Activated T-helper 1 cell treated with anti-CD3 and anti-CD28 coated beads, Interleukin-2, amount 50 U/mL, for 16 hours (primary cell): ENCODE measurements at places on chromosomes 2 and 18.

DNA sequence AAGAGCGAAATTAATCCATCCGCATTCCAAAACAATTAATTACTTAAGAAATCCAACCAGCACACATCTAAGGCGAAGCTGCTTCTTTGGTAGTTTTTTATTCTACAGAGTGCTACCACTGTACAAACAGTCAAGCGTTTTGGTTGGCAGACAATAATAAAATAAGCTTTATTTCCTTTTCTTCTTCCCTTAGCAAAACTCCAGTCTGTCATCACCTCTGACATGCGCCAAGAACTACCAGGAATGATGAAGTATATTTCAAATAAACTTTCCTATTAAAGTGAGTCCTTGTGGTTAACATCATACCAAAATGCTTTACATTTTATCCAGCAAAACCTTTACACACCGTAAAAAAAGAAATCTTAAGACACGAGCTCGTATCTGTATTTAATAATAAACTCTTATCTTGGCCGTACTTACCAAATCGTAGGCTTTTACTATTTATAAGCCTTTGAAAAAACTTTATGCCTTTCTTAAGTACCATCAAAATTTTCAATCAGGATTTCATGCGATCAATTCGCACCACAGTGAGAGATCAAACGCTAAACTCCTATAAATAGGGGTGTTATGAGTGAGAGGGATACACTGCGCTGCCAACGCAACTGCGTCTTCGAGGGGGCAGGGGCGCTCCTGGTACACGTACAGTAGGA is 1.3 kb downstream of the ATL2 start:
- DNase-seq = no peak

DNA sequence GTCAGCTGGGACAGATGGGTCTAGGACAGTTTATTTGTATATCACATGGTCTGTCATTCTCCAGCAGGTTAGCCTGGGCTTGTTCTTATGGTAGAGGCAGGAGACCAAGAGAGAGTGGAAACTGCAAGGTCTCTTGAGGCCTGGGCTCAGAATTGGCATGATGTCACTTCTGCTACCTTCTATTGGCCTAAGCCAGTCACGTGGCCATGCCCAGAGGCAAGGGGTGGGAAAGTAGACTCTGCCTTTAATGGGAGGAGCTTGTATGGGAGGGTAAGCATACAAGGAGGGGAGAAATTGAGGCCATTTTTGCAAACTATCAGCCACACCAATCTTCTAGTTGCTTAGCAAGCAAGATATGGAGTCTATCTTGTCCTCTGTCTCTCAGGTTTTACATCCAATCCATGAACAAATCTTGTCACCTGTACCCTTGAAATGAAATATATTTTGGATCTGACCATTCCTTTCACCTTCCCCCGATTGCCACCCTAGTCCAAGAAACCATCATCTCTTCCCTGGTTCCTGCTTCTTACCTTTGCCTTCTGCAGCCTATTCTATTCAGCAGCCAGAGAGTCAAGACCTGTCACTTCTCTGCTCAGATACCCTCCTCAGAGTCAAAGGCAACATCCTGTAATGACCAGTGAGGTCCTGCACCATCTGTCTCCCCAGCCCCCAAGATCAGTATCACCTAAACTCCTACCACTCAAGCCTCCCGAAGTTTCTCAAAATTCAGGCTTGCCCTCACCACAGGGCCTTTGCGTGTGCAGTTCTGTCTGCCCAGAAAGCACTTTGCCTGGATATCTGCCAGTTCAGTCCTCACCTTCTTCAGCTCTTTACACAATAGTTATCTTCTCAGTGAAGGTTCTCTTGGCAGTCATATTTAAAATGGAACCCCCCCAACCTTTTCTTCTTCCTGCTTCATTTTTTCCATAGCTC is 240.0 kb downstream of the LOXHD1 start:
- no peak for DNase-seq

GRCh38 chr2:100629309-100629708 is 66.5 kb downstream of the PDCL3 start:
- DNase-seq = no peak

GRCh38 chr2:25145803-25146202 is 22.6 kb downstream of the POMC start:
- no peak for DNase-seq

DNA sequence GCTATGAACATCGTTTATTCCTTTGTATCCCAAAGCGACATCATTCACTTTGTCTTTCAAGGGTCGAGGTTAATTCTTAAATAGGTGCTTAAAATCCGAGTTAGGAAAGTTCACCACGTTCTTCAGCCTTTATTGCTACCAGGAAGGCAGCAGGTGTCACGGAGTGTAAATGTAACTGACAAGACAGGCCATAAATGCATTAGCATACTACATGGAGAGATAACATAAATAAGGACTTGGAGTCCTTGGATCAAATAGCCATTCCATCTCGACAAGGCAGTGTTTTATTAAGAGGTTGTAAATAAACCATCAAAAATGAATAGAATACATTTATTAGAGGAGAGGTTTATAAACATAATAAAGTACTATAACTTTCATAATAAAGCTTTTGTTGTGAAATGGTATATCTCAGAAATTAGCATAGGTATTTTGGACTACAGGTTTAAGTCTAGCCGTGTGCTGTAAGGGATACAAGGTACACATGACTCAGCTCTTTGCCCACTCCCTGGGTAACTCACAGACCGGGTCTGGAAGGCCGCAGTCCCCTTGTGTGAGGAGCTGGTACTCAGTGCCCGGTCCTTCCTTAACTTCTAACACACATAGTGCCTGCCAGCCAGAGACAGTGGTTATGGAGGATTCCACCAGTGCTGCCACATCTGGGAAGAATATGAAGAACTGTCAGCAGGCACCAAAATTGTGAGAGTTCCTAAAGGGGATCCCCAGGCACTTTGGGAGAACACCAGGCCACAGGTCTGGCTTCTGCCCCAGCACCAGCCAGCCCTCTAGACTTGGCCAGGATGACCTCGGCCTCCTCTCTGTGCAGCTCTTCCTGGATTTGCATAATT is 29.4 kb downstream of the CAPN13 start:
- no peak for DNase-seq

GRCh38 chr2:64485331-64485730 is 31.4 kb downstream of the LGALSL start:
- DNase-seq = no peak

DNA sequence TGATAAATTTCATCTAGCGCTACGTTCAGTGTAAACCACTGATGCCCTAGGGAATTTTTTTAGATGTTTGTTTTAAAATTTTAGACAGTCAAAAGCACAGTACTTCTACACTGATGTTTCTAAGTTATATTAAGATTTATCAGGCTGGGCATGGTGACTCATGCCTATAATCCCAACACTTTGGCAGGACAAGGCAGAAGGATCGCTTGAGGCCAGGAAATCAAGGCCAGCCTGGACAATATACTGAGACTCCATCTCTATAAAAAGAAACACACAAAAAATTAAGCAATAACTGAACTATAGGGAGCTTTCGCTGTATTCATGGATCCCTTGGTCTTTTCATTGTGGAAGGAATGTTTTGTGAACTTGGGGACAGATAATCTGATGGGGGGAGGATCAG is 50.6 kb upstream of the MAPRE2 start:
- DNase-seq = no peak

DNA sequence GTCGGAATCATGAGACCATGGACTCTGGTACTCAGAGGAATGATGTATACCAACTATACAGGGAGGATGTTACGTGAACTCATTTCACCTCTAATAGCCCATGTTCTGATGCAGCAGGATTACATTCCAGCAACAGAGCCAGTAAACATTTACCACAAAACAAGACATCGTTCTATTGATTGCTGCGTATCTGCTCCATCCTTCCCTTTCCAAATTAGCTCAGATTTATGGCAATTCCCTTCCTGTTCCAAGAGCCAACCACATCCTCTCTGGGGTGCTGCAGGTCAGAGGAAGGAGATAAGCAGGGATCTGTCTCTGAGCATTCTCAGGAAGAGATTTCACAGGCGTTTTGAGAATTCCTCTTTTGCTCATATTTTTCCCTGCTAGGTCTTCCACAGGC is 98.3 kb downstream of the KLF7 start:
- no peak for DNase-seq

DNA sequence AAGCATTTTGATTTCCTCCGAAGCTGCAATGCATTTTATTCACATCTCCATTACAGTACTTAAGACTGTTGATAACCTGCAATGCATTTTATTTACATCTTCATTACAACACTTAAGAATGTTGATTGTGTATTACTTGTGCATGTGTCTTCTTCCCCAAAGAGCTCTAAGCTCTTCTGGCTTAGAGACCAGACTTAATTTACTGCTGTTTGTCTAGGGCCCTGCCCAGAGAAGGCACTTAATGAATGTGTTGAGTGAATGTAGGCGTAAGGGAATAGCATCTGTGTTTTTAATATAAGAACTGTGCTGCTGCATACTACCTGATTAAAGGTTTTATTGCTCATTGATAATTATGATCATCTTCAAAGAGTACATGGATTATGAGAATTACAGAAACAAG is 295.6 kb downstream of the ZNF385B start:
- no peak for DNase-seq

- DNase-seq = no peak
Measured at GRCh38 chr2:64574871-64575270, 50.7 kb downstream of the AFTPH start.

- no peak for DNase-seq
Measured at GRCh38 chr2:209389171-209389618, 34.7 kb upstream of the MAP2 start.

- DNase-seq = no peak
Measured at GRCh38 chr2:60337142-60337497, 216.3 kb downstream of the BCL11A start.

GRCh38 chr18:54163453-54163852 is 61.0 kb downstream of the MBD2 start:
- DNase-seq = no peak

- no peak for DNase-seq
Measured at GRCh38 chr2:234611209-234611608, 114.3 kb upstream of the ARL4C start.

DNA sequence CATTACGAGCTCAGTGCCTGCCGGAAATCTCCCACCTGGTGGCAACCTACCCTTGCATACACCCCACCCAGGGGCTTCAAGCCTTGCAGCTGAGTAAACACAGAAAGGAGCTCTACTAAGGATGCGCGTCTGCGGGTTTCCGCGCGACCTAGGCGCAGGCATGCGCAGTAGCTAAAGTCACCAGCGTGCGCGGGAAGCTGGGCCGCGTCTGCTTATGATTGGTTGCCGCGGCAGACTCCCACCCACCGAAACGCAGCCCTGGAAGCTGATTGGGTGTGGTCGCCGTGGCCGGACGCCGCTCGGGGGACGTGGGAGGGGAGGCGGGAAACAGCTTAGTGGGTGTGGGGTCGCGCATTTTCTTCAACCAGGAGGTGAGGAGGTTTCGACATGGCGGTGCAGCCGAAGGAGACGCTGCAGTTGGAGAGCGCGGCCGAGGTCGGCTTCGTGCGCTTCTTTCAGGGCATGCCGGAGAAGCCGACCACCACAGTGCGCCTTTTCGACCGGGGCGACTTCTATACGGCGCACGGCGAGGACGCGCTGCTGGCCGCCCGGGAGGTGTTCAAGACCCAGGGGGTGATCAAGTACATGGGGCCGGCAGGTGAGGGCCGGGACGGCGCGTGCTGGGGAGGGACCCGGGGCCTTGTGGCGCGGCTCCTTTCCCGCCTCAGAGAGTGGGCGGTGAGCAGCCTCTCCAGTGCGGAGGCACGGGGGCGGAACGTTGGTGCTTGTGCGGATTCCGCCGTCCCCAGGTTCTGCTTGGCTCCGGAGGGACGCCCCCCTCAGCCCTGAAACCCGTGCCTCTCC is at the start of gene MSH2:
Gene MSH2, plus strand, starts transcription at position 352 of the 804 bp plus-strand sequence. Its CDS starts 36 bp downstream, at position 388.
- peak; percentile 75 for DNase-seq

GRCh38 chr2:231297108-231297908 is 98.2 kb upstream of the B3GNT7 start:
- DNase-seq = peak; percentile 2

DNA sequence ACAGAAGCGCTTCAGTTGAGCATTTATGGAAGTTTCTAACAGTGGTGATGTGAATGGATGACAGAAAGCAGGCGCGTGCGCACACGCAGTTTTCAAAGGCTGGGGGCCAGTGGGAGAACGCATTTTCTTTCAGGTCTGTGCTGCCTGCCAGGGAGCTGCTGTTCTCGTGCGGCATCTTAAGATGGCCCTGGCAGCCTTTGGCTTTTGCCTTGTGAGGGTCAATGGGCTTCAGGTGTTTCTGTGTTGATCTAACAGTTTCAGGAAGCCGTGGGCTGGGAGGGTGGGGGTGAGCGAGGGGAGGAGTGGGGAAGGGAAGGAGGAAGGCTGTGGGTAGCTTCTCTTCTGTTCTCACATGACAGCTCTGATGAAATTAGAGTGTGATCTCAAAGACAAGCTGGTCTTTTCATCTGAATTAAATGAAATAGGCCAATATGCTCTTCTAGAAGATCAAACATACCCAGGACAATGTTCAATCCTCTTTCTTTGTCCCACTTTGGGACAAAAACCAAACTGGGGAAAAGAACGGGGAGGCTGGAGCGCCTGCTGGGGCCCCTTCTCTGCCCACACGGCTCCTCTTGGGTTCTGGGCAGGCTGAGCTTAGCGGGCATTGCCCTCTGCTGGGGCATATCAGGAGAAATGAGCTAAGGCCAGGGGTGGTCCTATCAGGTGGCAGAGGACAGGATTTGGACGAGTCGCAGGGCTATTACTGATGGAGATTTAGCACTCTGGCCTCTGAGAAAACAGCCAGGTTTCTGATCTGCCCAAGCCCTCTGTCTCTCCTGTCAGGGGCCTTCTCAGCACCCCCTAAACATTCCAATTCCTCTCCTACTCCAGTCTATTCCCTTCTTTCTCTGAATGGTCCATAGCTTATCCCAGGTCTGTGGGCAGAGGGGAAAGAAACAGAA is 126.2 kb upstream of the LGALSL start:
- DNase-seq = peak; percentile 28

GRCh38 chr2:61404438-61404837 is 66.4 kb downstream of the USP34 start:
- DNase-seq = no peak

- no peak for DNase-seq
Measured at GRCh38 chr2:99636144-99637034, 146.6 kb upstream of the REV1 start.

- DNase-seq = no peak
Measured at GRCh38 chr2:39696101-39696553, 30.4 kb downstream of the TMEM178A start.

DNA sequence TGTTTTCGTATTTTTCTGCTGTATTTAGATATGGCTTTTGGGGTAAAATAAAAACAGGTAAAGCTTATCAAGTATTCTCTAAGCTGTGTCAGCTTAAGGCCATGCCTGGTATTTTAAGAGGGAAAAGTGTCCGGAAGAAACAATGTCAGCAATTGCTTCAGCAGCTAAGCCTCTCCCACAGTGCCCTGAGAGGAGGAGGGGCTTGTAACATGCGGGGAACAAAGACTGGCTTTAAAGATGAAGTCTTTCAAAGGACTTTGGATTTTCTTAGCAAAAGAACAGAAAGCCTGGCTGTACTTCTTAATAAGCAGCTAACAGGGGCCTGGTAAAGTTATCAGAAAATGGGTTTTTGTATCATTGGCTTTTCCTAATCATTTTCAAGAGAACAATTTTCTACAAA is 102.8 kb downstream of the PXDN start:
- no peak for DNase-seq

- DNase-seq = peak; percentile 97
Measured at GRCh38 chr2:27489498-27490397, at the start of gene IFT172. TSS of gene IFT172 (minus strand) at chr2:27489743. CDS start at chr2:27489653, 90 bp downstream.

GRCh38 chr2:60679036-60679780 is 76.9 kb upstream of the PAPOLG start:
- no peak for DNase-seq
